ENCODE measurements at places on chromosomes 2 and 18.

DNA sequence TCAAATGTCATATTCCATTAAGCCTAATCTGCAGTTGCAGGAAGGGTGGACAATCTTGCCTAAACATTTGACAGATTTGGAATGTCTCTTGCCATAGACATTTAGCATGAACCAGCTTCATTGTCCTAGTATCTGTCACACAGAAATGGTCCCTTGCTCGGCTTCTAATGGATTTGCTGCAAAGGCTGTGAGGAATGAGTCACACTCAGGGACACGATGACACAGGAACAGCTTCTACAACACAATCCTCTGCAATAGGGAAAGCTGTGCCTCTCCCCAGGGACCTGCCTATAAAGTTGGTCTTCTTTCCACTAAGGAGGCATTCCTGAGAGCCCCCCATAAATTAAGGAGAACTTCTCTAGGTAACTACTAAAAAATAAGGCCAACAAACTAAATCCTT, 155.1 kb upstream of the L3MBTL4 start:
- DNase-seq: no peak

- DNase-seq: no peak
Measured at GRCh38 chr2:20018601-20019152, 6.2 kb upstream of the MATN3 start.

DNA sequence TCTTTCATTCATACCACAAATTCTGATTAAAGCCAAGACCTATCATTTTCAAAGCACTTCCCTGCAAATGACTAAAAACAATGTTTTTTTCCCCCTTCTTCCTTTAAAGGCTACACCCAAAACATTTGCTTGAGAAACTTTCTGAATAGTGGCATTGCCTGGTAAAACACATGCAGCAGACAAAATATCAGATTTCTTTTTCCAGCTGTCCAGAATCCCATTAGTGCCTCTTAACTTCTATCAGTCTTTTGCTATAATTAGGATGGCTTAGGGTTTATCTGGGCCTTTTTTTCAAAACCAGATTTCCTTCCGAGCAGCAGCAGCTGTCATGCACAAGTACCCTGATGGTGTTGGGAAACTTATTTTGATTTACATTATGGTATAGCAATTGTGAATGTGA, 50.6 kb downstream of the ALPK2 start:
- DNase-seq: no peak

DNA sequence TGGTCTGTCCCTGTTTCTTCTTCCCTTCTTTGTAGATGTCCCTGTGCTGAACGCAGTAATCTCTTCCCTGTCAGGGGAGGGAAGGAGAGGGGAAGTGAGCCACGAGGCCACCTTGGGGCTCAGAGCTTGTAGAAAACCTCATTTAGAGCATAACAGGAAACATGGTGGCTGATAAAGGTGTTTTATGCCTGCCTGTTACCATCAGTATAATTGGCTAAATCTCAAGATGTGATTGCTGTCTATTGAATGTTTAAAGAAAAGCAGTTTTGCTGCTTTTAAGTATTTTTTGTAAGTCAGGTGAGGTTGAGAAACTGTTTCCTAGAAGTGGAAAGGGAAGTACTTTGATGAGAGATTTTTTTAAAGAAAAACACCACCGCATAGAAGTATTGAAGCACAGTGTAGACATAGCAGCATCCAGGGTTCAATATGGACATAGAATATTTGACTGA, 59.7 kb upstream of the PDK1 start:
- peak; percentile 65 for DNase-seq

DNA sequence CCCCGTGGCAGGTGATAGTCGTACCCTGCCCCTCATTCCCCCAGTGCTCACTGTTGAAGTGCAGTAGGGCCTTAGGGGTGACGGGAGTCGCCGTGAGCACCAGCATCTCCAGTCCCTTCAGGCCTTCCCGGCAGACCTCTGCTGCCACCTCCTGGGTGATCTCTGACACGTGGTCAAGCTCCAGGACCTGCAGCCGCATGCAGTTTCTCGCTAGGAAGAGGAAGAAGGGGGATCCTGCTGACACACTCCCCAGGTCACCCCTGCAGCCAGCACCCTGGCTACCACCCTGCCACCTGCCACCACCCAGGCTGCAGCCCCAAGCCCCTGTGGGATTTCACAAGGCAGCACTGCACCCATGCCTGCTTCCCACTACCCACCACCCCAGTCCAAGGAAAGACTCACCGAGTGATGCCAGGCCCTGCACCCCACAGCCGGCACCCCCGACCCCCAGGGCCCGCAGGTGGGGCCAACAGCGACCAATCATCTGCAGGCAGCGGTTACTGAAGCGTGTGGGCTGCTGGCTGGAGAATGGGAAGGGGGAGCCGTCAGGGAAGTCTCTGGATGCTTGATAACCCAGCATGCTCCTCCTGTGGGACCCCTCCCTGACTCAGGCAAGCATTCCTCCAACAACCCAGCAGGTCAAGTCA, 23.8 kb downstream of the FBXO41 start:
- DNase-seq: no peak

GRCh38 chr2:30655211-30655610, 152.0 kb downstream of the CAPN13 start:
- no peak for DNase-seq

DNA sequence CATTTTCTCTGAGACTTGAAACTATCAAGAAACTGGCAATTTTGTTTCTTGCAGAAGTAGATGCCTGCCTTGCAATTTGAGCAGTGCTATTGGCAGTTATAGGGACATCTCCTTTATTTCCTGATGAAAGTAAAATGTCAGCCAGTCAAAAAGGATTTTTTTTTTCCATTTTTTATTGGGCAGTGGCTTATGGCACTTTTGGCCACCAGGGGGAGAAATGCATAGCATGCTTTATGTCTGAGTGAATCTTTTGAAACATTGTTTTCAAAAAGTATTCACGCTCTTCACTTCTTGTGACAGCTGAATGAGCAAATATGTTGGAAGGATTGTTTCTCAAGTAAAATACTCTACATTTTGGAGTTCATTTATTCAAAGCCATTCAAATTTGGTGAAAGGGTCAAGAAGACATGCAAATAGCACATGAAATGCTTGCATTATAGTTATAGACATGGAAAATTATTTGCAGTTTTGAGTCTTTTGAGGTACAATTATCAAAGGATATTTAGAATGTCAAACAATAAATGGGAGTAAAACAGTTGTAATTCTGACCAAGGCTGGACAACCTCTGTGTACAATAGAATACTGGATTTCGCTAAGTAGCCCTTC, 491.0 kb downstream of the CDH2 start:
- DNase-seq: no peak

GRCh38 chr2:236237468-236238190, 26.6 kb downstream of the ASB18 start:
- DNase-seq: no peak

DNA sequence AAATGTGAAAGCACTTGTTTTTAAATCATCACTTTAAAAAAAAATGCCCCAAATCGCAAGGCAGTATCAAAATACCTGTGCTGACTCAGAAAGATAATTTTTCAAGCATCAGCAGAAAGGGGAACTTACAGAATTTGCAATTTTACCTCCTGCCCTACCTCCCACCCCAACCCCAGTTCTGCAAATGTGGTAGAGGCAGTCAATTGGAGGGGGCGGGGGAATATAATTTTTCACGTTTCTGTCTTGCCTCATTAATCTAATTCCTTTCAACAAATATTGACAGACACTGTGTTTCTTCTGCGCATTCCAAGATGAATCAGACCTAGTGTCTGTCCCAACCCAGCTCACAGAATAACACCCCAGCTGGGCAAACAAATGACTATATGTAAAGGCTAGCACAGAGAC, 76.8 kb downstream of the ALPK2 start:
- no peak for DNase-seq

- DNase-seq: no peak
Measured at GRCh38 chr2:59583173-59583765, 970.2 kb downstream of the BCL11A start.

GRCh38 chr2:133500917-133501316, 67.3 kb downstream of the NCKAP5 start:
- DNase-seq: no peak

DNA sequence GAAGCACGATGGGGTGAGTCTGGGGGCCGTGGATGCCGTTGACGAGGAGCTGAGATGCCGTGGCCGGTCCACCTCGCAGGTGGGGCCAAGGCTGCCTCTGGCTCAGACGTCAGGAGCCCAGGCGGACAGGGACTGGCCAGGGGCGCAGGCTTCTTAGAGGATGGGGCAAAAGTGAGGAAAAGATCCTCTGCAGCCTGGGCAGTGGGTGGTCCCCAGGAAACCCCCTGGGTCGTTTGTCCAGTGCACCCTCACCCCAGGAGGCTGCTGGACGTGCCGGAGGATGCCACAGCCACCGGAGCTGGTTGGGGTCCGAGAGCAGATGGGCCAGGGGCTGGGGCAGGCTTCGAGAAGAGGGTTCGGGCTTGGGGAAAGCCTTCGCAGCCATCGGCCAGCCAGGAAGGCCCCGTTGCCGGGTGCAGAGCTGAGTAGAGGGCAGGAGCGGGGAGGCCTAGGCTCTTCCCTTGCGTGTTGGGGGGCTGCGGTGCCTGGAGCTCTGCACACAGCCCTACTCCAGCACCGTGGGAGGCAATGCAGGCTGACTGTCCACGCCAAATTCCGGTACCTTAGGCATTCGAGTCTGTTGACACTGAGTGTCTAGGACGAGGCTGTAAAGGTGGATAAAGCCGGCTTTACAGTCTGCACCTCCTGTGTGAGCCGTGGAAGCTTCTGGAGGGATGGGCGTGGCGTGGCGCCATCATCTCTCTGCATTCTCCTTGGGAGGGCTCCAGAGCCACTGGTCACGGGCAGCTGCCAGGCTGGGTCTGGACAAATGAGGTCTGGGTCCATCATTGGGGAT, 18.8 kb downstream of the GPC1 start:
- DNase-seq: no peak

DNA sequence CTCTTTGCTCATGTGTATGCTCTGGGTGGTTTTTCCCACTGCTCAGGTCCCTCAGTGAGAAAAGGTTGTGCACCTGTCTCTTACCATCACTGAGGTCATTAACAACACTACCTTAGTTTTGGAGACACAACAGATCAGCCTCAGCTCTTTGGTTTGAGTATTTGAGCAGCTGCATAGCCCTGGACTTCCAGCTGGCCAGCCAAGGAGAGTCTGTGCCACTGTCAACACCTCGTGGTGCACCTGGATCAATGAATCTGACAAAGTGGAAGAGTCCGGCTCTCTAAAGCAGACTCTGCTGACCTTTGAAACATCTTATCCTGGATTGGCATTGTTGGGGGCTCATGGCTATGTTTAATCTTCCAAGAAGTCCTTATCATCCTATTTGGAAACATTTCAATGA, 30.0 kb downstream of the SERPINB8 start:
- no peak for DNase-seq

GRCh38 chr2:136932700-136933099, 167.4 kb downstream of the THSD7B start:
- DNase-seq: no peak

DNA sequence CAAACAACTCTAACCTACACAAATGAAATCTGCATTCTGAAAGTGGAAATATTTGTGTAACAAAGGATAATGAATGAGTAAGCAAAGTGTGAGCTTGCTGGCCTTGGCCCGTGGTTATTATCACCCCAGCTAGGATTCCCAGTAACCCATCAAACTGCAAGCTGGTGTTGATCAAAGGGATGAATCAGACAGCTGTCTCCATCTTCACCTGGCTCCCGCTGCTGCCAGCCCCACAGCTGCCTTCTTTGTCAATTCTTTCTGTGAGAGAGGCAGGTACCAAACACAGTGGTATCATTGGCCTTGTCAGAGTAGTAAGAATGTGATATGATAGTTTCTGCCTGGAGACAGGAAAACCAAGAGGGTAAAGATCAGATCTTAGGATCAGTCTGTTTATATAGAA, 25.2 kb upstream of the RGPD4 start:
- no peak for DNase-seq

GRCh38 chr18:45467945-45468344, 147.3 kb upstream of the SLC14A2 start:
- DNase-seq: no peak

DNA sequence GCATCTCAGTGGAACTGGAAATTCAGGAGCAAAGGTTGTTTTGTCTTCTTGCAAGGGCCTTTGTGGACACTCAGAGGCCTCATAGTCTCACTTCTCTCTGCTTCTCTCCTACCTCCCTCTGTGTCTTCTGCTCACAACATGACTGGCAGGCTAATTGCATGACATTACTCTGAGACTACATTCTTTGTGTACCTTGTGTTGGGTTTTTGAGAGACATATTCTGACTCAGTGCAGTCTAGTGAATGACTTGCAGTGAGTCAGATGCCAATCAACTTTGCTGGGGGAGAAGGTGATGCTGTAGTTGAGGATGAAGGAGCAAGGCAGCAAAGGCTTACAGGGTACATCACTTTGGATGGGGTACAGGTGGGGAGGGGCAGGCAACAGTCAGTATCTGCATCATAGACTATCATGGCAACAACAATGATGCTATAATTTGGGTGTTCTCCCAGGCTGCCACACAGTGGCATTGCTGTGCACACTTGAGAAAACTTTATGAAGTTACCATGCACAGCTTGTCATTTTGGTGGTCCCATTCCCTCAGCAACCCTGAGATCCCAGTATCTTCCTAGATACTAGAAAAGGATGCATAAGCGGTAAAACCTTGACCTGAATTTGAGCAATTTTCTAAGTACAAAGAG, 69.3 kb upstream of the SLC16A14 start:
- DNase-seq: no peak

DNA sequence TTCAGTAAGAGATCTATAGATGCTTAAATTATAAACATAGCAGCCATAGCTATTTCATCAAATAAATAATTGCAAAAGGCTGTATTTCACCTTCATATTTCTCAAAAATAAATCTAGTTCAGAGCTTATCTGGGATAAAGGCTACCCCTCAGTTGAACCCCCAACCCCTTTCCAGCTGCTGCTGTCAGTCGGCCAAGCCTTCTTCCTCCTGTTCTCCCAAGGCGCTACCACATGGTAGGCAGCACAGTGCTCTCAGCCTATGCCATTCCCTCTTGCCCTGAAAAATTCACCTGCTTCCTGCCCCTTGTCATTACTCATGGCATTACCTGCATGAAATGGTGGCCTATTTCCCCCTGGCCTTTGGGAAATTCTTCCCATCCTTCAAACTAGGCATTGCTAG, 136.5 kb downstream of the NYAP2 start:
- no peak for DNase-seq

GRCh38 chr2:107529146-107529545, 297.5 kb upstream of the RGPD4 start:
- no peak for DNase-seq

DNA sequence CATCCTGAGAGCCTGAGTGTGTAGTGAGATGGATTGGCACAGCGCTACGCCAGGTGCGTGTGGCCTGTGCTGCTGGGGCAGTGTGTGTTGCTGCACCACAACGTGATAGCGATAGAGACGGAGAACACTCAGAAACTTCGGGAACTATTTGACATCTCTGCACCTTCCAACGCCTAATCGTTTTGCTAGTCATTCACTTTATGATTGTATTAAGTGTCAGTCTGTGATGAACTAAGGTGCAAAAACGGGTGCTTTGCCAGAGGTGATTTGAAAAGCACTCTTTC, 26.0 kb upstream of the IGFBP2 start:
- DNase-seq: no peak
